Fibroblast of the conjunctiva (primary cell): ENCODE measurements at places on chromosomes 2 and 18.
A peak's percentile ranks its signal among the peaks of the same experiment; 100 is the strongest.

DNA sequence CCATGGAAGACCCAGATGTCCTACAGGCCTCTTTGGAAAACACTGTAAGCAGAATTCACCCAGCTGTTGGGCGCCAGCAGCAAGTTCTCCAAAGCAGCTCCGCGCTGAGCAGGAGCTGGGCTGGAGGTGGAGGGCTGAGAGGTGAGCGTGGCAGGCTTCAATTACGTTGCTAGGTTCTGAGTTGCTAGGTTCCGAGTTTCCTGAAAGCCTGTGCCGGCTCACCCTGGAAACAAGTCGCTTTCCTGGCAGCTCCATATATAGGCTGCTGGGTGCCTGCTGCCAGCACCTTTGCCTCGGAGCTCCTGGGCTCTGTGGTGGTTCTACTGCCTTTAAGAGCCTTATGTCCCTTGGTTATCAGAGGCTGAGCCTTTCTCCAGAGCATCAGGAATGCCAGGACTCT lies 14.4 kb upstream of the EGR4 start:
- DNase-seq = no peak

GRCh38 chr2:44680424-44680971 lies 261.0 kb upstream of the SIX3 start:
- DNase-seq = no peak

GRCh38 chr2:7913974-7914373 lies 767.9 kb upstream of the ID2 start:
- no peak for DNase-seq

DNA sequence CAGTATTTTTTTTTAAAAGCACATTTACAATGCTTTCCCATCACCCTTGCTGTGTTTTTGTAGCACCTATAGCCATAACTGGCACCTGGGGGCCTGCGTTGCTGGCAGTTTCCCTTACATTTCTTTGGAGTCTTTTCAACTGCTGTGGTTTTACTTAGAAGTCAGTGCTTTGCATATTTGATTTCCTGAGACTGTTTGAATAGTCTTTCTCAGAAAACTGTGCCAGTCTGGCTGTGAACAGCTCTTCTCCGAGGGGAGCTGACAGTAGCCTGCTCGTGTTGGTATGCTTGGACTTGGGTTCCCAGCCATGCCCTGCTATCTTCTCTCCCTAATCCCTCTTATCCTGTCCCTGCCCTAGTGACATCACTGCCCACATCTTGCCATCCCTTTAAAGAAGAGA lies 81.5 kb downstream of the DPP4 start:
- DNase-seq = no peak

- no peak for DNase-seq
Measured at GRCh38 chr2:149989447-149990063, 402.0 kb upstream of the MMADHC start.

DNA sequence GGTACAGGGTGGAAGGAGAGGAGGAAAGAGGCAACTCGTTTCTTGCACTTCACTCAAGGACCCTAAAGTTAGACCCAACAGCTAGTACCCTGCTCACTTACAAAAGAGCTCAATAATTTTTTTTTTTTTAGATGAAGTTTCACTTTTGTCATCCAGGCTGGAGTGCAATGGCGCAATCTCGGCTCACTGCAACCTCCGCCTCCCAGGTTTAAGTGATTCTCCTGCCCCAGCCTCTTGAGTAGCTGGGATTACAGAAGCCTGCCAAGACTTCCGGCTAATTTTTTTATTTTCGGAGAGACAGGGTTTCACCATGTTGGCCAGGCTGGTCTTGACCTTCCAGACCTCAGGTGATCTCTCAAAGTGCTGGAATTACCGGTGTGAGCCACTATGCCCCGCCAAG lies 4.1 kb downstream of the ASB3 start:
- no peak for DNase-seq

DNA sequence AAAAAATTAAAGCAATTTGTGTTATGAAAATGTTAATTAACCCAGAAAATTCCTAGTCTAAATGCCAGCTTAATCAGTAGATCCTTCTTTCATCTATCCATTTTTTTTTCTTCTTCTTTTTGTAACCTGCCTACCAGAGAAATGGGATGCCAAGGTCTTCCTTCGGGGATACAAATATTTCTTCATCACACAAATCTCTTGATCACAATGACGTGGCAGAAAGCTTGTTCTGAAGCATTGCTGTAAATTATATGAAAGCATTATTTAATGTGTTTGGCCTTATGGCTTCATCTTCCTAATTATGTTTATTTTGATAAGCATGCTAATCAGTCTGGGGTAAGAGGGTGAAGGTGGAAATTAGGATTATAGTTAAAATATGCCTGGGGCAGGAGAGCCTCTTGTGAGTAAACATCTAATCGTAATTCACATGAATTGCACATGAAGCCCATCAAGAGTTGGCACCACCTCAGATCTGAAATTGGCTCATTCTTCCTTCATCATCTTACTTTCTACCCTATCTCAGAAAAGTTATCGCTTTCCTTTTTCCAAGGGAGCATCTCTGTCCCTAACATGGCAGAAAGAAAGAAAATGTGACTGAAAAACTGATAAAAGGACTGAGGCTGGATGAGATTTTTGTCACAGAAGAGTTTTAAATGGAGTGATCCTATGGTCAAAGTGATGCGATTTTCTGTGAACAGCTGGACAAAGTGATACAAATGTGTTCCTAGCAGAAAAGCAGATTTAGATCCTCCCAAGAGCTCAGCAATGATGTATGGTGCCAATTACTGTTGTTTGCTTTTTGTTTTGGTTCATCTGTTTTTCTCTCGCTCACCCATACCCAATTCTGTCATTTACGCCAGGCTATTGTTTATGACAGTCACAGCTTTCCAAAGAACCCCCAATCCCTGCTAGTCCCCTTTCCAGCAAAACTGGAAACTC lies 76.9 kb upstream of the PMAIP1 start:
- no peak for DNase-seq

GRCh38 chr2:27799646-27800010 lies 28.1 kb downstream of the MRPL33 start:
- DNase-seq = no peak

DNA sequence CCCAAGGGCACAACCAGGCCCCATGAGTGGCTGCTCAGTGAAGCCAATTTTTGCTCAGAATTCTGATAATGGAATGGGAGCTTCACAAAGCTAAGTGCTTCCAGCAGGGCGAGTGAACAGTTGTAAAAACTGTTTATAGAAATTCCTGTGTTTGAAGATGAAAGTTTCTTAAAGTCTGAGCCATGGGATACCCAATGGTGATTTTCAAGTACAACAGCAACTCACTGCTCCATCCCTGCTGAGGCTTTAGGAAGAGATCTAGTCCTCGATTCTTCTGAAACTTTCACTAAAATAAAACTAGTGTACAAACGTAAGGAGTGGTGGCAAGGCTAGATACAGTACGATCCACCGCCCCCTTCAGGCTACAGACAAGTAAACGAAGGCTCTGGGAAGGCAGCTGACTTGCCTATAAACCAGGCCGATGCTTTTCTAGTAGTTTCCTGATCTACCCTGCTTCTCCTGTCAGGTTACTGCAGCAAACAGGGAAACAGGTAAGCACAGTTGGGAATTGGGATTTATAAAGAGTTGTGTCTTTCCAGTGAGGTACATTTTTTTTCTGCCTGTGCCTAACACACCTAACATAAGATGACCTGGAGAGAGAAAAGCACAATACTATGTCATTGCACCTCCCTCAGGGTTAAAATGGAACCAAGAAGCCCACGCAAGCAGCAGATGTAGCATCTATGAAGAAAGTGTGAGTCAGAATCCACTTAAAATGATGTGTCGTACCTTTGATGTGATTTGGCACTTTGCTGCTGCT lies 108.7 kb downstream of the UXS1 start:
- DNase-seq = peak; percentile 18

DNA sequence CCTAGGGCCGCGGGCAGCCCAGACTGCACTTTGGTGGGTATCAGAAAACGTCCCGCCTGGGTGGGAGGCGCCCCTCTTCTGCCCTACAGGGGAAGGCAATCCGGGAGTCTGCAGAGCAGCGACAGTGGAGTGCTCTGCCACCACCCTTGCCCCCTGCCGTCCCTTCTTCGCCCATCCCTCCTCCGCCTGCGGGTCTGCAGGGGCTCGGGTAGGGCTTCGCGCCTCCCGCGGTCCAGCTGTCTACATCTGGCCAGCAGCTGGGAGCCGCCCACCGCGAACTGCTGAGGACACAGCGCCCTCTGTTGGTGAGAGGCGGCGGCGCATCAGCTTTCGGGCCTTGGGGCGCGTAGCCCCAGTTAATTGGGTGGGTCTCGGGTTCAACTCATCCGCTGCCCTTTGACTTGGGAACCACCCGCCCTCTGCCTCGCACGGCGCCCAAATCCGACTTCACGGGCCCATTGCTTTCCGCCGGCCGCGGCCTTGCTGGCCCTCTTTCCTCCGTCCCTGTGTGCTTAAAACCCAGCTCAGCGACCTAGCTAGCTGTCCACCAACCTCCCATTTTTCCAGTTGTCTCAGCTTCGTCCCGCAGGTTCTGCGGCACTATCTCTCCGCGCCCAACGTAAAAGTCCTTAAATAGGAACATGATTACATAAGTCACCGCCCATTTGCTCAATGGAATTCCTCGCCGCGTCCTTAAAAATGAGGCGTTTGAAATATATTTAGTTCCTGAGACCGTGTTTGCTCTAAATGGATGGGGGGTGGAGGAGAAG lies 17.6 kb downstream of the WNT10A start:
- peak; percentile 20 for DNase-seq

DNA sequence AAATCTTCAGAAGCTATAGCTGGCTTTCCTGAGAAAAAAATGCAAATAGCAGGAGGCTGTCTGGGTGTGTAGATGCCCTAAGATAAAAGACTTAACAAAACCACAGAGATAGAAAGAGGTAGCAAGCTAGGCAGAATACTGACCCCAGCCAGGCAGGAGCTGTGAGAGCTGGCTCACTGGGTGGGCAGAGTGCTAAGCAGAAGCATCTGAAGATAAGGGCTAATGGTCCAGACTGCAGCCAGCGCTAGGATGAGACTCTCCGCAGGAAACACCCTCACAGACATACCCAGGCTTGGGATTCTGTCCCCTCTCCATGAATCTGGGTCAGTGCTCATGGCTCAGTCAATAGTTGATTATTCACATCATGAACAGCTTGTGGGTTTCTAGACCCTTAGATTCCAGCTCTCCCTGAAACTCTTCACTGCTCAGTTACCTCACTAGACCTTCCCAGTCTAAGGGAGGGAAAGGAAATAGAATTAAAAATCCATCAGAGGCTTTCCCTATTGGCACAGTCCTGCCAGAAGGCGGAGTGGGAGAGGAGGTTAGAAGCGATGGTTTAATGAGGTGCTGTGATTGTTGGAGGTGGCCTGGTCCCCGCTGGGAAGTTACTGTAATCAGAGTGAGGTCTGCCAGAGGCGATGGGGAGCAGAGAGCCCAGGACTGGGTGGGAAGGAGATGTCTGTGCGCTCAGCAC lies 21.4 kb upstream of the CCBE1 start:
- DNase-seq = no peak

DNA sequence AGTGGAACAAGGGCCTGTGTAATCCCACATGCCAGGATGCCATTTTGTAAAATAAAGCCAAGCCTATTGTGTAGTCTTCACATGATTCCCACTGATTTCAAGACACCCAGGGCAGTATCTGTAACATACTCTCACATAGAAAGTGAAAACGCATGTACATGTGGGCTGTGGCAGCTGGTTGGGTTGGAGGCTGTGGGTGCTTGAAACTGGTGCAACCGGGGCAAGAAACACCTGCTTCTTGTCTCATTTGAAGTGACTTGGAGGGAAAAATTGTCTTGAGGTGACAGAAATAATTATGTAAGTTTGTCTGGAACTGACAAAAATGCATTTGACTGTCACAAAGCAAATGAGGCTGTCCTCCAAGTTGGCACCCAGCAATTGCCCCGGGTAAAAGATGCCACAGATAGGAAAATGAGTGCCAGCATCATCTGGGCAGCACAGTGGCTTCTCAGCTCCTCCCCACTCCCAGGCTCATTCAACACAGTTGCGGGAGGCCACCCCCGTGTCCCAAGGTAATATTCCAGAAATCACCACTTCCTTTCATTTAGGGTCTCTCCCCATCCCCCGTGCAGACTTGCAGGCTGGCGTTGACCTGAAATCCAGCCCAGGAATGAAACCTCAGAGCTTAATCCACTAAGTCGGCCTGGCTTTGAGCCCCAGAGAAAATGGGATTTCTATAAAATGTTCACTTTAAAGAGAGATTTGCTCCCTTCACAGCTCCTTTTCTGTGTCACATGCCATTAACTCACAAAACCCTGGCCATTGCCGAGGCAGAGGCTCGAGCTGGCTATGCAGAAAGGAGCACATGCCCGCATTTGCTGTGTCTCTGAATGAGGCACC lies 293.9 kb upstream of the PARD3B start:
- DNase-seq = no peak

GRCh38 chr2:182379241-182379640 lies 47.6 kb downstream of the PDE1A start:
- peak; percentile 39 for DNase-seq

DNA sequence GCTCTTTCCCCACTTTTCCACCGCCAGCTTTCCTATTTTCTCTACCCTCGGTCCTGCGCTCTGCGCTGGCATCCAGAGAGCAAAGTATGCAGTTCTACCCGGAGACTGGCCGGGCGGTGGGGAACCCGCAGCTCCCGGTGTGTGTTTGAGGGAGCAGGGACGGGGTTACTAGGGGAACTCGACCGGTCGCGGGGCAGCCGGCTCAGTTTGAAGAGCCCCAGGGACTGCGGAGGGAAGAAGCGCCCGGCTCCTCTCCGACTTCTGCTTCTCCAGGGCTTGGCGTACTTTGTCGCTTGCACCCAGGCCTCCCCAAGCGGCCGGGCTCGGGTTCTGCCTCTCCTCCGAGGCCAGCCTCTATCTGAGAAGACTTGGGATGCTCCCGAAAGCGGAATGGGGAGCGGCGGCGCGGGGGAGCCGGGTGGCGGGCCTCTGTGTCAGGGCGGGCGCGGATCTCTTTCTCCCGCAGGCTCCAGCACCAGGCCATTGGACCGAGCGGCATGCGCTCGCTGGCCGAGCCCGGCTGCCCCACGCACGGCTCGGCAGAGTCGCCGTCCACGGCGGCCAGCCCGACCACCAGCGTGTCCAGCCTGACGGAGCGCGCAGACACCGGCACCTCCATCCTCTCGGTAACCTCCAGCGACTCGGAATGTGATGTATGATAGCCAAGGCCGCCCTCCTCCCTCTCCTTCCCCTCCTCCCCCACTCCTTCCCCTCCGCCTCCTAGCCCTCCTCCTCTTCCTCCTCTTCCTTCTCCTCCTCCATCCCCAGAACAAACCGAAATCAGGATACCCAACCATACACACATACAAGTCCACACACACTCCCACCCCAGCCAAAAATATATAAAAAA lies 2.8 kb downstream of the SIX3 start:
- no peak for DNase-seq

- no peak for DNase-seq
Measured at GRCh38 chr2:217026569-217026968, 166.7 kb upstream of the TNP1 start.

DNA sequence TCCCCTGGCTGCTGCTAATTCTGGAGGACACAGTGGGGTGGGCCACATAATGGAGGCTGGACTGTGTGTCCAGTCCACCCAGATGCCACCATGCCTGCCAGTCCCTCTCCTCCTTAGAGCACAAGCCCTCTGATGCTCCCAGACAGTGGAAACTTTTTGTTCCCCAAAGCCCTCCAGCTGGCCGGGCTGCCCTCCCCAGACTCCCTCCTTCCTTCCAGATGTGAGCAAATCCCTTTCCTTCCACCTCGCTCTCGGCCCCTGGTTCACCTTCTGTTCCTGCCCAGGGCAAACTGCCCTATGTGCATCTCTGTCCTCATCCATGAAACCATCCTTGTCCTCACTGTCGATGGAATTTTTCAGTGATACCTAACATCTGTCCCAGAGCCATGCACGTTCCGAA lies 33.9 kb downstream of the LRRFIP1 start:
- DNase-seq = no peak

- no peak for DNase-seq
Measured at GRCh38 chr2:212908031-212908430, 243.4 kb downstream of the IKZF2 start.
